ENCODE measurements at places on chromosomes 2 and 18.
A peak's percentile ranks its signal among the peaks of the same experiment; 100 is the strongest.

DNA sequence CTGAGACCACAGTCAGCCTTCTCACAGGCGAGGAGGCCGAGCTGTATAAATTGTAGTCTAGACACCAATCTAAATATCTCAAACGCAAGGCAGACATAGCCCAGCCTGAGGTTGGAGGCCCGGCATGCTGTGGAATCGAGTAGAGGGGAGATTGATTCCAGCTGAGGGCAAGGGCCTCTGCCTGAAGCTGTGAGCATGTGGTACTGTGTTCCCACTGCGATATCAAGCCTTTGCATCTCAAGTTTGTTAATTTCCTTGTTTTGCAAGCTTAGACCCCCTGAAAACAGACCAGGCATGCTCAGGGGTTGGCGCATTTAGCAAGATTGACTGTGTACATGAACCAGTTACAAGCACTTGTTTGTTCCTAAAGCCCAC, 65.1 kb upstream of the FOSL2 start:
- DNase-seq, result no peak

DNA sequence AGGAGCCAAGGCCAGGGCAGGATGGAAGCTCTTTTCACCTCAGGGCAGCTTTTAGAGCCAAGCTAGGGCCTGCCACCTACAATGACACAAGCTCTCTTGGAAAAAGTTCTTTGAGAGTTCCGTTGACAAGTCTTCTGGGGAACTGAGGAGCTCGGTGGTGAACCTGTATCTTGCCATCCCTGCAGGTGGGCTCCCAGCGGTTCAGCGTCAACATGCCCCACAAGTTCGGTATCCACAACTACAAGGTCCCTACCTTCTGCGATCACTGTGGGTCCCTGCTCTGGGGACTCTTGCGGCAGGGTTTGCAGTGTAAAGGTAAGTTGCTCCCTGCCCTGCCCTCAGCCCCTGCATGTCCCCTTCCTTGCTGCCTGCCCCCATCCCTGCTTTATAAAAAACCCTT, 312.8 kb upstream of the EPAS1 start:
- DNase-seq, result no peak

GRCh38 chr18:70025580-70025979, 77.9 kb upstream of the CD226 start:
- no peak for DNase-seq

DNA sequence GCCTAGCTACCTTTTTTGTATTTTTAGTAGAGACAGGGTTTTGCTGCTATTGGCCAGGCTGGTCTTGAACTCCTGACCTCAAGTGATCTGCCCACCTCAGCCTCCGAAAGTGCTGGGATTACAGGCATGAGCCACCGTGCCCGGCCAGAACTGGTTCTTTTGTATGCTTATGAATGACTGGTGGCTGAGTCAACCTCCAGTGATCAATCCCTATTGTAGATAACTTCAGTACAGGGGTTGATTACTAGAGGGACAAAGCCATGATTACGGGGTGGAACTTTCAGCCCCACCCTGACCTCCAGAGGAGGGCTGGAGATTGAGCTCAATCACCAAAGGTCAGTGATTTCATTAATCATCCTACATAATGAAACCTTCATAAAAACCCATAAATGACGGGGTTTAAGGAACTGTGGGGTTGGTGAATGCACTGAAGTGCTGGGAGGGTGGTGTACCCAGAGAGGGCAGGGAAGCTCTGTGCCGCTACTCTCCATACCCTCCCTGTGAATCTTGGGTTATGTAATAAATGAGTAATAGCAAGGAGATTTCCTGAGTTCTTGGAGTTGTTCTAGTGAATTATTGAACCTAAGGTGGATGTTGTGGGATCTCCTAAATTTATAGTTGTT, 281.8 kb upstream of the CXCR4 start:
- DNase-seq, result no peak

DNA sequence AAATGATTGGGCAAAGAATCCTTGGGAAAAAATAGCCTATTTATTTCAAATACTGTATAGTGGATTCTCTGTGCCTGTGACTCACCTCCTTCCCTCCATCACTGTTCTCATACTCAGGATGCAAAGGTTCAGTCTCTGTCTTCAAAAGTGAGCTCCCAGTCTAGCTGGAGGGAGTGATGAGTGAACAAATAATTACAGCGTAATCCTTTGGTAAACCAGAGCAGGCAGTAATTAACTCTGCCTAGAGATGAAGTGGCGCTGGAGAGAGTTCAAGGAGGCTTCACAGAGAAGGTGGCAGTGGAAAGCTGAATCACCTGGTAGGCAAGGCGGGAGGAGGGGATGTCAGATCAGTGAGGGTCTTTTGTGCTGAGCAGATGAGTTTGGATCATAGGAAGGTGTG, 6.5 kb downstream of the DGUOK start:
- no peak for DNase-seq

- DNase-seq, result no peak
These were observed 47.7 kb downstream of the PRKCE start for GRCh38 chr2:45699032-45699658.

DNA sequence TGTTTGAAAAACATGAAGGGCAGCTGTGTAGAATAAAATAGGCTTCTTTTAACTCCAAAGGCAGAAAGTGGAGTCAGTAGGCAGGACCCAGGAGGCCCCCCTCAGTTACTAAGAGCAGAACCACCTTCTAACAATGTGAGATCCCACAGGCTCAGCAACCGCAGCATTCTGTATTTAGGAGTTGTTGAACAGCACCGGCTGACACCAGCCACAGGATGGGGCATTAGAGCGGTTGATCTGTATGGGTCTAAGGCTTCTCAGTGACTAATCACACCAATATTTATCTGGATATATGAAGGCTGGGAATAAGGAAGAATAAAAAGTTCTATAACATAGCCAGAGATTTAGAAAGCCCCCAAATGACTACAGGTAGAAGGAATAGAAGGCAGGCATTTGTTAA, 51.7 kb downstream of the MYO5B start:
- no peak for DNase-seq

DNA sequence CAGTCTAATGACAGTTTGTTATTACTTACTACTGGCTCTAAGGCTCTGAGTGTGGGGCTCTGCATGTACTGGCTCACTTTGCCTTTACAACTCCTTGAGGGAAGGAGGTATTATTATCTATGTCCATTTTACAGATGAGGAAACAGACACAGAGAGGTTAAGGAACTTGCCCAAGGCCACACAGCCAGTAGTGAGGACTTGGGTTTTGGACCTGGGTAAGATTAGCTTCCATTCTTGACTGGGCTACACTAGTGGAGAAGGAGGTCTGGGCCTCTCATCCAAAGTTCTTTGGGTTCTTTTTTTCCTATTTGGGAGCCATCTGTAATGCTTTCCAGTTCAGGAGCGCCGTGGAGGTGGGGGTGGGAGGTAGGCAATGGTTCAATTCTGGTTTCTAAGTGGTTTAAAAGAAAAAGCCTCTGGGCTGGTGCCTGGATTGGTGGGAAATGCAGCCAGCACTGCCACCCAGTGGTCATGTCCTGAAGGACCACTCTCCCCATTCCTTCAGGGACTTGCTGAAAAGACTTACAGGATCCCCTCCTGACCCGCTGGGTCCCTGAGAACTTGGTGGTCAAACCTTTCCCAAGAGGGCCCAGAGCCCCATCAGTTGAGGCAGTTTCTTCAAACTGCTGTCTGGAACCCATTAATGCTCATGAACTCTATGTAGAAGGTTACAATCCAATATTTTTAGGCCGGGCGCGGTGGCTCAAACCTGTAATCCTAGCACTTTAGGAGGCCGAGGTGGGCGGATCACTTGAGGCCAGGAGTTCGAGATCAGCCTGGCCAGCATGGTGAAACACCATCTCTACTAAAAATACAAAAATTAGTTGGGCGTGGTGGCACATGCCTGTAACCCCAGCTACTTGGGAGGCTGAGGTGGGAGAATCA, 38.6 kb upstream of the NOTO start:
- DNase-seq, result peak; percentile 37

DNA sequence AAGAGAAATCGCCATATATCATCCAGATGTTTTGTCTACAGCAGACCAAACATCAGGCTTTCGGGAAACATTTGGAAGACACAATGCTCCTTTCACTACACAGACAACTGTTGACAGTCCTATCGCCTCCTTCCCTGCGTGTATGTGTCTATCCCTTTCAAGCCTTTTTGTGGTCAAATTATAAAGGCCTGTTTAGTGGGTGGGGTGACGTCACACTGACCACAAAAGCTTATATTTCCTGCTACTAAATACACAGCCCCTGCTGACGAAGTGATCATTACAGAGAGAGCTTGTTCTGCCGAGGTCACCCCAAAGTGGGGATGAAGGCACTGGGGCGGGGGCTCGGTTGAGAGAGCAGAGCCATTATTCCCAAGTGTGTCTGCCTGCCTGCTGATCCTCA, 302.7 kb upstream of the TNP1 start:
- no peak for DNase-seq

GRCh38 chr2:122480501-122481243, 725.2 kb downstream of the TSN start:
- DNase-seq, result no peak

GRCh38 chr2:2663401-2664036, 332.4 kb upstream of the MYT1L start:
- DNase-seq, result no peak

DNA sequence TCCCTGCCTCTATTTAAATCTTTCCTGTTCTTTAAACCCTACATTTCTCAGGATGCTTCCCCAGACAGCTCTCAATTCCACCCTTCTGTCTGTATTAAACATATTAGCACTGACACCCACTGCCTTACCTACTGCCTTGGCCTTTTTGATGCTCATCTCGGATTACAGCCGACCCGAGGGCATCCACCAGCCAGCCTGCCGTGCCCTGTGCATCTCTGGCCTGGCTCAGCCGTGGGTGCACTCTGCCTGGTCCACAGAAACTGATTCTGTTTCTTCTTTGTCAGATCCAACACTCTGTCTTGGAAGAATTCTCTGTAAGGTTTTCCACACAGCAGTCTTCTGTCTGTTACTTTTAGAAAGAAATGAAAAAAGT, 27.2 kb downstream of the TANC1 start:
- DNase-seq, result no peak

DNA sequence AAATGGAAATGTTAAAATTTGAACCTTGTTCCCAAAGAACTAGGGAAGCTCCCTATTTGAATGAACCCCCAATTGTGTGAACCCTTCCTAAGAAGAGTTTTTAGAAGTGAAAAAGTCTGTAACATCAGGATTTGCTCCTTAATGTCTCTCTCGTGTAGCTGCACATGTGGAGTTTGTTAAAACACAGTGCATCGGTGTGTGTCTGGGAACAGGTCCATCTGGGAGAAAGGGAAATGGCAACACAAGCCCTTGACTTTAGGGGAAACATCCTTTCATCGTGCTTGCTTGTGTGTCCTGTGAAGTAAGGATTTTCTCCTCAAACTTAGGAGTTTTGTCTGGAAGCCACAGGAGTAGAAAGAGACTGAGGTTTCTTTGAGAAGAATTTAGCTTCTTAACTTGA, 203.9 kb downstream of the PRKCE start:
- DNase-seq, result no peak

DNA sequence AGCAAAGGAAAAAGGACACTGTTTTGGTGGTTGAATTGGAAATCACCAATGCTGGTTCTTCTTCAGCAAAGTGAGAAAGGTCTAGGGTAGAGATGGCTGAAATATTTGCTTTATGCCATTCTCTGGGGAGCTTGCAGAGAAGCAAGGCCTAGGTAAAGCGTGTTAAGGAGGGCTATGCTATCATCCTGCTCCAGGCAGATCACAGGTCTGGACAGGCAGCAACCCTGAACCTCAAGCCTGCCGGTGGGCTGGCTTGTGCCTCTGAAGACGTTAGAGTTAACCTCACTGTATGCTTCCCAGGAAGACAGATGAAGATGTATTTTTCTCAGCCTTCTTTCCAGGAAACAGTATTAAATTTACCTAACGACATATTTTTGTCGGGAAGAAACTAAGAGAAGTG, 138.5 kb upstream of the LYPD6 start:
- no peak for DNase-seq

GRCh38 chr18:21896732-21897336, 156.2 kb downstream of the MIB1 start:
- no peak for DNase-seq

DNA sequence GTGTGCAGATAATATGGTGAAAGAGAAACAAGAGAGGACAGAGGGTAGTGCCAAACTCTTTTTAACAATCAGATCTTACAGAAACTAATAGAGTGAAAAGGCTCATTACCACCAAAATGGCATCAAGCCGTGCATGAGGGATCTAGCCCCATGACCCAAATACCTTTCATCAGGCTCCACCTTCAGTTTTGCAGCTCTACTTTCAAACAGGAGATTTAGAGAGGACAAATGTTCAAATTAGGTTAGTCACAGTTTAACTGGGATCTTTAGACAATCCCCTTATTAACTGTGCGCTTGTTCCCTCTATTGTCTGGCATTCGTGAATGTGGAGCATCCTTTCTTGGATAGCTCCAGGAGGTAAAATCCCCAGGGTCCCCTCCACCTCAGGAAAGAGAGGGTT, 1209.3 kb upstream of the CHAC2 start:
- no peak for DNase-seq

DNA sequence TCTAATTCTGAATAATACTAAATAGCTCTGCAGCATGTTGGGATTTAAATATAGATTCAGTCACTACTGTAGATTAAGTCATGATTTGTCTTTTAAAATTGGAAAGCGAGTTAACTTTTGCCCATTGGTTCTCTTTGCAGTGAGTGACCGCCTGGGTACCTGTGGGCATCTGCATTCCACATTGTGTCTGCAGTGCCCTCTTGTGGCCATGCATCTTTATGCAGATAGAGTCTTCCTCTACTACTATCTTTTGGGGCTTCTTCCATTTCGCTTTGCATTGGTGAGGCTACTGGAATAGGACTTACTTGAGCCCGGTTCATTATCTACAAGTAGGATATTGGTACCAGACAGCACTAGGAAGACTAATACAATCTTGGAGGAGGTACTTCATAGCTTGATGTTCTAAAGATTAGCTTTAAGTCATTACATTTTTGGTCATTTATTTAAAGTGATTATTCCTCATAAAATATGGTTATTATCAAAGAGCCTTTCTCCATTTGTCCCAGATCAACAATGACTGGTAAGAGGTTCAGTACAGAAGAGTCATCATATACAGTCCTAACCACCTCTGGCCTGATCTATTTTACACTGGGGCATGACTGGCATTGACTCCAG, 203.0 kb downstream of the SOCS6 start:
- no peak for DNase-seq

GRCh38 chr18:24613896-24614640, 153.6 kb downstream of the HRH4 start:
- no peak for DNase-seq

GRCh38 chr2:67797801-67798540, 264.8 kb downstream of the C1D start:
- no peak for DNase-seq

DNA sequence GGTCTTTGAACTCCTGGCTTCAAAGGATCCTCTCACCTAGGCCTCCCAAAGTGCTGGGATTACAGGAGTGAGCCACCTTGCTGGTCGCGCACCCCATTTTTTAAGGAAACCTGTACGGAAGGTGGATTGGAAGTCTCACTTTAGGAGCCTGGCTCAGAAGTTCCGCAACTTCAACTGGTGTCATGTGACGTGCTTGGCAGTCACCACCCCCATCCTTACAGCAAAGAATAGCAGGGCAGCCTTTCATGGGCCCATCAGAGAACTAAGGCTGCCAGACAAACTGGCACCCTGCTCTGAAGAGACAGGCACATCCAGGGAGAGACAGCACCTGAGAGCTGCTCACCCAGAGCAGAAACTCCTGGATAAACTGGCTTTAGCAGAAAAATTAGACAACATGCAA, 3.3 kb upstream of the SLC66A2 start:
- DNase-seq, result no peak

GRCh38 chr2:61356958-61357350, 113.9 kb downstream of the USP34 start:
- no peak for DNase-seq

- no peak for DNase-seq
These were observed 26.1 kb upstream of the SETBP1 start for GRCh38 chr18:44654573-44654972.

- no peak for DNase-seq
These were observed 466.0 kb downstream of the NYAP2 start for GRCh38 chr2:225865468-225865867.
